ENCODE measurements at places on chromosomes 1 and 21.

DNA sequence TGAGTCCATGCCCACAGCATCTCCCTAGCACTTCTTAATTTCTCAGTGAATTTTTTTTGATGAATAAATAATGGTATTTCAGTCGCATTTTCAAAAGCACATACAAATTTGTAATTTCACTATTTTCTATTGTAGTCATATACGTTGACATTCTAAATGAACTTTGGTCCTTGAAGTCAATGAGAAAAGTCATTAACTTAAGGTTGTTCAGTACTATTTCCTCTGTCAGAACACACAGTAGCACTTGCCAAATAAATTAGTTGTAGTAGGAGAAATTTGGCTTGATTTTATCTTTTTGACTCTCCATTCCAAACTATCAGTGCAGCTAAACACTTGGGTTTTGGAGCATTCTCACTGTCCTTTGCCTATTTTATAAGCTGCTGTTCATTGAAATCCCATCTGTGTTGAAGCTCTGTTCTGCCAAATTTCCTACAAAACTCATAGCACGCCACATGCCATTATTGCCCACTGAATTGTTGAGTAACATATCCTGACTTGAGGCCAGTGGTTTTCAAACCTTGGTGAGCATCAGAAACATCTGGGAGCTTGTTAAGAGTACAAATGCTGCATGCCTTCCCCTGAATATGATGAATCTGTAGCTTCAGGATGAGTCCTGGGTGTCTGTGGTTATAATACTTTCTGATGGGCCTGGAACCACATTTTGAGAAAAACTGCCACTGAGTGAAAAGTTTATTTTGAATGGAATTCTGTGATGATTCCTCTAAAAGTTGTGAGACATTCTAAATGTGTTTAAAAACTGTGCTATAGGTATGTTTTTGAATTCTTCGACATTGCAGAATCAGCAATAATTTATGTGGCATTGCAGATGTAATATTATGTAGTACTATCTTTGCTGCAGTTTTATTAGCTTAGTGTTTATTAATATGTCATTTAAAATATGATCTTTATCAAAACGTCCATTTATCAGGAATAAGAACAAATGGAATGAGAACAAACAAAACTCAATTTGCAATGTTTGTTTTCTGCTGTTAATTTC is 78.9 kb downstream of the DNM3 start:
- no peak for DNase-seq

DNA sequence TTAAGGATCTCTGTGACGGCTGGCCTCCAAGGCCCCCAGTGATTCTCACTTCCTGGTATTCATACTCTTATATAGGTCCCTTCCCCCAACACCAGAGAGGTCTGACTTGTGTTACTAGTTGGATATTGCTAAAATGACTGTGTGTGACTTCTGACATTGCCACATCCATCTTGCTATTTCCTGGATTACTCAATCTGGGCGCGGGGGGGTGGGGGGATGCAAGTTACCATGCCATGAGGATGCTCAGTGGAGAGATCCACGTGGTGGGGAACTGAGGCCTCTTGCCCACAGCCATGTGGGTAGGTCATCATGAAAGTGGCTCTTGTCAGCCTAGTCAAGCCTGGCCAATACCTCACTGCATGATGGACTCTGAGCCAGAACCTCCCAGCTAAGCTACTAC is 117.0 kb downstream of the UBE2U start:
- no peak for DNase-seq

GRCh38 chr1:167428395-167428794 is 89.9 kb downstream of the CD247 start:
- DNase-seq: no peak

DNA sequence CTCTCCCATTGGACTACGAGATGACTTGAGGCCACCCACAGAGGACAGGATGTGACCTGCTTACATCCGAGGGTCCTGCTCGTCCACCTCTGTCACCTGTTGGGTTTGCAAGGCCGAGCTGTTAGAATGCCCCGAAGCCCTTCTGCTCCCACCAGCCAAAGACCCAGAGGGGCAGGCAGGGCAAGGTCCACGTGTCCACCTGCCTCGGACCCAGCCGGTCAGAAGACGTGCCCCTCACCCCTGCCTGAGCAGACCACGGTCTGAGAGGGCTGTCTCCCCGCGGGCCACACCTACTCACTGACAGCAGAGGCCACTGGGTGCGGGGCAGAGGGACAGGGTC is 30.3 kb upstream of the TRAPPC10 start:
- DNase-seq: no peak

DNA sequence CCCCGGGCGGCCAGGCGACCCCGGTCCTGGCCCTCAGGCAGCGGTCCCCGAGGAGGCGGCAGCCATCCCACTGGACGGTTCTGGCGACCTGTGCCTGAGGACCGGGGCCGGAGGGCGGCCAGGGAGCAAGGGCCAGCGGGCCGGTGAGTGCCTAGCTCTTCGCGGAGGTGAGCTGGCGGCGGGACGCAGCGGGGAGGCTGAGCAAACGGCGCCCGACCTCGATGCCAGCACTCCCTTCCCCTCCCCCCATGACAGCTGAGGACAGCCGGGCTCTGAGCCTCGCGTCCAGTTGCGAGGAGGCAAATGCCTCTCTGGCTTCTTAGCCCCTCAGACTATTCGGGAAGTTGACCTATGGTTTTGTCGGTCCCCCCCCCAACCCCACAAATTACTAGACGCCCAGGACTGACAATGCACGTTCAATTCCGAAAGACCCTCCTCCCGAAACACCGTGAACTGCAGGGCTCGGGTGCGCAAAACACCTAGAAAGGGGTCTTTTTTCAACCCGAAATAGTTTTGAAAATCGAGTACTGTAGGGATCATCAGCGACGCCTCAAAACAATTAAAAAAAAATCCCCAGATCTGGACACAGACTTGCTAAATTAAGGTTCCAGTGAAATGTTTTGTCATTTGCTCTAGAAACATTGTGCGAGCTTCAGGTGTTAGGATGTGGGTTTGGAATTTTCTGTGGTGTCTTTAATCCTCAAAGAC is 8.3 kb downstream of the CDKN2C start:
- DNase-seq: peak; percentile 43

- no peak for DNase-seq
These were observed 285.7 kb downstream of the TM2D1 start for GRCh38 chr1:61439234-61439633.

DNA sequence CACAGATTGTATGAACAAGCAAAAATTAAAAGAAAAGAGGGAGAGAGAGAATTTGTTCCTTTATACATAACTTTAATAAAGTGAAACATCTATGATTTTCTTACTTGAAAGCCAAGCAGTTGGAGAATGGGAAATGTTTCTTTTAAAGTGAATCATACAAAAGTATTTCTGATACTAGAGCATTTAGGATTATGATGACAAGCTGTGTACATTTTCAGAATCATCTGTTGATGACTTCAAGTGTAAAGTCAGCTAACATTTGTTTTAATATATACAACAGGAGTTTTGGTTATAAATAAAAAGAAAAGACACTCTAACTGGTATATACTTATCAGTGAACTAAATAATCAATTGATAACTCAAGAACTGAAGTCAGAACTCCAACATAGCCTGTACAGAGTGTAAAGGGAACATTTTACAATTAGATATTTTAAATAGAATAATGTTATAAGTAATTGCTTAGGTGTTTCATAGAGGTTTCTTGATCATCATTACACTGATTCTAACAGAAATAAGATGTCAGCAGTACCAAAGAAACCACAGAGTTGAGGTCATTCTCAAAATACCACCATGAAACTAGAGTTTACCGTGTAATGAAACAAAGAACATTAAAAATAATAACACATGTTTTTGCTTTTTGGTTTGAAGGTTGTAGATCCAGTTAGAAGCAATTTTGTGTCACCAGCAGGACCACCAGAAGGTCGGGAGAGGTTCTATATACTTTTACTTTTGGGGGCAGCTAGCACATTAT is 103.4 kb downstream of the COL24A1 start:
- no peak for DNase-seq

GRCh38 chr1:194289569-194290266 is 1103.3 kb upstream of the B3GALT2 start:
- DNase-seq: peak; percentile 49

DNA sequence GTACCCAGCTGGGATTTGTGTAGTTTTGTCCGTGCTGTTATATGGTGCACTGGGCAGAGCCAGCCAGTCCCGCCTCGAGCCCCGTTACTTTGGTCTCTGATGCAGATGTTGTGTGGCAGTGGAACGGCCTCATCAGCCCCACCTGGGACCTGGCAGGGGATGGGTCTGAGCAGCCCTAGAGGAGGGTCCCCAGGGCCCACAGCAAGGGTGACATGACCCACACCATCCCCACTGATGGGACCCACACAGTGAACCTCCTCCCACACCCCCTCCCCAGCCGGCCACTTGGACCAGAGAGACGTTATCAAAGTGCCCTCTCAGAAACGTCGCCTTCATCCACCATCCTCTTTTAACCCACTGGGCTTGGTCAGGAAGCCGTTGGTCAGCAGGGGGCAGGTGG is 42.0 kb upstream of the PCBP3 start:
- no peak for DNase-seq

DNA sequence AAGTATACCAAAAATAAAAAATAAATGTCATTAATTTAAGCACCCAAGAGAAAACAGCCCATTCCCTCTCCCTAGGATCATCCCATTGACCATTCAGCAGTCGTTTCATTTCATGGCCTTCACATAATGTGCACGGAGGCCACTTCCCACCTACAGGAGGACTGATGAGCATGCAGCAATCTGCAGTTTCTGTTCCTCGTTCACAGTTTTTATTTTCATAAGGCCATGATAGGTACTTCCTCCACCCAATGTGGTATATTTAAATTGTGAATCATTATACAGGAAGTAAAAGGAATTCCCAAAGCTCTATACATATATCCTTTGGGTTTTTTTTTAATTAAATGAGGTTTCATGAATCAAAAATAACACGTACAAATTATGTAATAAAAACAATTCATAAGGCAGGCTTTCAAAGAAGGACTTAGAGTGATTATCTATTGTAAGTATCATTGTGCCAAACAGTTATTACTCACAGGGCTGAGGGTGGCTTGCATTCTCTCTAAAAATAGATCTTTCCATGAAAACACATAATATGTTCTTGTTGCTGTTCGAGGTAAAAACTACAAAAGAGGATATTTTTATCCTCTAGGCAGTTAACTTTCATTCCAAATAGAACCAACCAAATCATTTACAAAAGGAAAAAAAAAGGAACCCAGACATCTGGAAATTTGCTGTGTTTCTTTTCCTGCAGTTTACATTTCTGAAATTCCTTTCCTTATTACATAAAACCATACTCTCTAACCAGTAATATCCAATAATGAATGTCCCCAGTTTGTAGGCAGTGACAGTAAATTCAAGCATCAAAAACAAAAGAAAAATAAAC is 27.5 kb upstream of the SLC44A3 start:
- DNase-seq: no peak

All from NCI-H526 treated with DMSO at 0.1 percent for 48 hours (cell line).